ENCODE measurements at places on chromosomes 4 and X. TPM values are rescaled to one million over a fixed set of nuclear protein-coding genes. Genes with fewer than 3 reads are reported as not detected.
A peak's percentile ranks its signal among the peaks of the same experiment; 100 is the strongest.

DNA sequence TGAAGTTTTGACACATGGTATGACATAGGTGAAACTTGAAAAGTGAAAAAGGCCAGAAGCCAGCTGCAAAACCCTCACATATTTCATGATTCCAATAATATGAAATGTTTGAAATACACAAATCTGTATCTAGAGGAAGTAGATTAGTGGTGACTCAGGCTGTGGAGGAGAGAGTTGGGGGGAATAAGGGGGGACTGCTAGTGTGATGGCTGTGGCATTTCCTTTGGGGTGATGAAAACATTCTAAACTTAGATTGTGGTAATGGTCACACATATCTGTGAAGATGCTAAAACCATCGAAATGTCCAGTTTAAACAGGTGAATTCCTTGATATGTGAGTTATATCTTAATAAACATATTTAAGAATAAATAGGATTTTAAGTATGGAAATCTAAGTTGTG, 343.5 kb upstream of the SFRP2 start:
- H3K4me3 ChIP-seq = no peak overlapping the region
- no peaks in the 10 kb centered on the region for H3K27me3 ChIP-seq
- H3K36me3 ChIP-seq = no peaks in the 10 kb centered on the region
- no peak overlapping the region for H3K27ac ChIP-seq
- no peak for DNase-seq

DNA sequence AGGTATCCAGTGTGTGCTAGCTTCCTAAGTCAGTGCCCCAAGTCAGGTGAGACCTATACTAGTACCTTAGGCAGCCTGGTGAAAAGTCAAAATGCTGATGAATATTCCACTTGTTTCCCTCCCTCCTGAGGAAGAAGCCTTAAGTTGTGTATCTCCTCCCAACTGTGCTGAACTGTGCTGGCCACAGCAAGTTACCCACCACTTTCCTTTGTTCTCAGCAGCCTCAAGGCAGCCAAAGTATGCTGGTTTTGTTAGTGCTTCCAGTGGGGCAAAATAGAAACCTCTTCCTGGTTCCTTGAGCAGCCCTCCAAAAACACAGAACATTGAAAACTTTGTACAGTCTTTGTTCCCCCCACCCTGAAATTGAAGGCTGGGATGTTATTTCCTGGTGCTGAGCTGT, 13.9 kb downstream of the ATG4A start:
- DNase-seq = no peak
- H3K27ac ChIP-seq = no peak overlapping the region
- no peaks in the 10 kb centered on the region for H3K36me3 ChIP-seq
- no peaks in the 10 kb centered on the region for H3K27me3 ChIP-seq
- H3K4me3 ChIP-seq = no peak overlapping the region

GRCh38 chrX:49166914-49167739, 4.6 kb downstream of the MAGIX start:
- H3K27ac ChIP-seq = peak overlapping the region; percentile 98
- H3K27me3 ChIP-seq = no peaks in the 10 kb centered on the region
- peak; percentile 73 for DNase-seq
- H3K4me1 ChIP-seq = peaks cover 46% of the 10 kb centered on the region
- H3K36me3 ChIP-seq = no peaks in the 10 kb centered on the region
- peak overlapping the region; percentile 77 for H3K4me3 ChIP-seq

GRCh38 chr4:62115216-62115615, 915.1 kb downstream of the ADGRL3 start:
- H3K4me1 ChIP-seq = no peaks in the 10 kb centered on the region
- H3K27ac ChIP-seq = no peak overlapping the region
- H3K4me3 ChIP-seq = no peak overlapping the region
- no peak for DNase-seq
- H3K27me3 ChIP-seq = no peaks in the 10 kb centered on the region
- no peaks in the 10 kb centered on the region for H3K36me3 ChIP-seq

GRCh38 chrX:133544115-133544514, 128.8 kb upstream of the GPC4 start:
- no peaks in the 10 kb centered on the region for H3K36me3 ChIP-seq
- no peaks in the 10 kb centered on the region for H3K27me3 ChIP-seq
- no peak overlapping the region for H3K27ac ChIP-seq
- H3K4me3 ChIP-seq = no peak overlapping the region

Gene GLUD2
- total RNA-seq = 0.60 TPM

Gene PRKG2
- 0.23 TPM for total RNA-seq

Gene NR0B1
- not detected for total RNA-seq

Gene CMC4
- total RNA-seq = 5.6 TPM

Gene ARHGEF38
- not detected for total RNA-seq

Measured in activated CD8-positive, alpha-beta T cell treated with anti-CD3 and anti-CD28 coated beads, Interleukin-2, amount 10 ng/mL, durations not matched to agents 7 days and 5 days (primary cell).